ENCODE measurements at places on chromosomes 6 and 20.

DNA sequence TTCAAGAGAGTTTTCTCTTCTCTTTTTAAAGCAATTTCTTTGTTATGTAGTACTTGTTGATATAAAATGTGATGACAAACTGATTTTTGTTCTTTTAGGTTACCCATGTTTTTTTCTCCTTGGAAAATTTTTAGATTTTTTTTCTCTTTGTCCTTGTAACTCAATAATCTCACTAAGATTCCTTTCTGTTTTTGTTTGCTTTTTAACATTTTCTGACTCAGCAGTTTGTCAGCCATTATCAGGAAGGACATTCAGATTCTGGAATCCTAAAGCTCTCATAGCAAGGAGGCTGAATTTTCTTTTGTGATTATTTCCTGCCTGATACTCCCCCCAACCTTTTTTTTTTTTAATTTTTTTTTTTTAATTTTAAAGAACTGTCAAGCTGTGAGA, 75.2 kb upstream of the CITED2 start:
- DNase-seq, result no peak

- DNase-seq, result no peak
These were observed 317.5 kb downstream of the UTRN start for GRCh38 chr6:144602523-144603180.

DNA sequence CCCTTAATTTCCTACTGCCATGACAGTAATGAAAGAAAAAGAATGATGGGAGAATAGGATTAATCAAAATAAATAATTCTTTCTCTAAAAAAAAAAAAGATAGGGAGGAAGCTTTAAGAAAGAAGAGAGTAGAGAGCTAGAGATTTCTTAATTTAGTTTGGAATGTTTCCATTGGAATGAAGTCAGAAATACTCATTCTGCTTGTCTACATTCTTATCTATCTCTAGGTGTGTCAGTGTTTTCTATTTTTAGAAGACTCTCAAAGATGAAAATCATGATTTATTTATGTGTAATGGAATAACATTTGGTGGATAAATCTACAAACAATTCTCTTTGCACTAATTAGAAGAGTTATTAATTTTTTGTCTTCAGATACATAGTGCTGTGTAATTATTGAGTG, 38.0 kb upstream of the HIVEP1 start:
- no peak for DNase-seq

- DNase-seq, result no peak
These were observed 651.3 kb downstream of the KIF16B start for GRCh38 chr20:15921930-15922329.

GRCh38 chr20:63980317-63980805, 571 bp upstream of the PRPF6 start:
- DNase-seq, result no peak

DNA sequence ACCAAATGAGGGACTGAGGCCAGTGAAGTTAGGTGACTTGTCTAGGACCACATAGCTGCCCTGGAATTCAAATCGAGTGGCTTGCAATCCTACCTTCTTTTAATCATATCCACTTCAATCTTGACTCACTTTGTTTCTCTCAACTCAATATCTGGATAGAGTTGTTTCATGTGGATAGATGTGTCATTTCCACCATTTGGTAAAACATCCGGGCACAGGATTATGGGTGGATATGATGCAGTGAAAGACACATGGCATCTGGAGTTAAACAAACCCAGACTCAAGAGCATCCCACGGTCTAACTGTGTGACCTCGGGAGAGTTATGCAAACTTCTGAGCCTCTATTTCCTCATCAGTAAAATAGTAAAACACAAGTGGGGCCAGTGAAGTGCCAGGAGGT, 103.6 kb upstream of the CNKSR3 start:
- DNase-seq, result no peak

GRCh38 chr20:2820896-2821869, 5.0 kb downstream of the TMEM239 start:
- peak; percentile 18 for DNase-seq

DNA sequence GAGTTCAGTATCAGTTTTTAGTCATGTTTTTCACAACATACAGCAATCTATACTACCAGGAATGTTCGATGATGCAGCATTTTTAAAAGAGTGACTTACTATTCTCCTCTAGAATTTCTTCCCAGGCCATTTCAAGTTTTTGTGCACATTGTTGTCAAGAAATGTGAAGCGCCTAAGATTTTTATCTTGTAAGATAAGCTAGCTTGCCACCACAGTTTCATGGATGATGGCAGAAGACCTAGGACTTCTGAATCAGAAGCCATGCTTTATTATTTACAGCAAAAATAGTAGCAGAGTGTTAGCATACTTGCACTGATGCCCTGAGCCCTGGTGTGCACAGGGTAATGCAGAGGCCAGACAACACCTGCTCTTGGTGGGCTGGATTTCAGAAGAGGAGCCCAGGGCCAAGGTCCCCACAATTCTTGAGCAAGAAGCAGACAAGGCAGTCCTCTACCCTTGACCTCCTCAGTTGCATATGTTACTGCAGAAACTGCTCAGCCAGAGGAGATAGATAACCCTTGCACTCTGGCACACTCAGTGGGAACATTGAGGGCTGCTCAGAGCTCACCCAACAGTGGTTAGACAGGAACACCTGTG, 99.2 kb downstream of the QKI start:
- no peak for DNase-seq

GRCh38 chr6:143243786-143244185, 183.1 kb downstream of the AIG1 start:
- DNase-seq, result no peak

Data from GM10248 (cell line).